ENCODE measurements at places on chromosomes 12 and 14. TPM values are rescaled to one million over a fixed set of nuclear protein-coding genes. Genes with fewer than 3 reads are reported as not detected.

Gene WNT5B
- 15.3 TPM for total RNA-seq

Gene C12orf50
- total RNA-seq: not detected

Gene OR6J1
- total RNA-seq: 0.06 TPM

Gene PRB2
- total RNA-seq: not detected

Gene BDKRB2
- total RNA-seq: 7.8 TPM
